GM04504 (cell line): ENCODE measurements at places on chromosomes 3 and 15.
A peak's percentile ranks its signal among the peaks of the same experiment; 100 is the strongest.

DNA sequence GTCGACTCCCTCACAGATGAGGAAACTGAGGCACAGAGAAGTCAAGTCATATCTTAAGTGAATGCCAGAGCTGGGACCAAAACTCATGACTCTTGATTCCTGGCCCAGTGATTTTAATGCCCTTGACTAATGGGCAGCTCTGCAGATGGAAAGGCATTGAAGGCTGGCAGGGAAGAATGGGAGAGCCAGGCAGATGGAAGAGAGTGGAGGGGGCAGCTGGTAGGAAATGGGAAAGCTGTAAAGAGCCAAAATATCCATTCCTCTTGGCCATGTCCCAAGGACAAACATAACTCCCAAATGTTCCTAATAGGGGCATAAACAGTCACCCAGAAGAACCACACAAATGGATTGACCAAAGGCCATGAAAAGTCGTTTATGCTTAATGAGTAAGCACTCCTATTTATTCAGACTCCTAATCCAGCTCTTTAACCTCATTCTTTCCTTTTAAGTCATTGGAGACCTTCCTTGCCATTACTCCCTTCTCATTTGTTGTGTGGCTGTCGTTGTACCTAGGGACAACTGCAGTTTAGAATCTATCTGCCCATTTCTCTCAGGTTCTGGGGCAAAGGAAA is 330.5 kb upstream of the ROPN1 start:
- no peak for DNase-seq

DNA sequence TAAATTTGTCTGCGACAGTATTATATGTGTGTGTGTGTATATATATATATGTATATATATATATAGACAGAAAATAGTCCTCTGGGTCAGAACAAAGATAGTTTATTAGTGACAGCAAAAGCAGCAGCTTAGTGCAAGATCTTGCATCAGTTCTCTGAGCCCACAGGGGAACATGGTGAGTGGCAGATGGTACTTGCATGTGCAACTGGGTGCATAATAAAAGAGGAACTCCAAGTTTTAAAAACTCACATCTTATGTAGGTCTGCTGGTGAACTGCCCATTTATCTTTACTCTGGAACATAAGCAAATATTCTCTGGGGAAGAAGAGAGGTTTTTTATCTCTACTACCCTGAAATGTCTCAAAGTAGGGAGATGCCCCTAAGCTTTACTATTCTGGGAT is 276.4 kb downstream of the POLQ start:
- no peak for DNase-seq

DNA sequence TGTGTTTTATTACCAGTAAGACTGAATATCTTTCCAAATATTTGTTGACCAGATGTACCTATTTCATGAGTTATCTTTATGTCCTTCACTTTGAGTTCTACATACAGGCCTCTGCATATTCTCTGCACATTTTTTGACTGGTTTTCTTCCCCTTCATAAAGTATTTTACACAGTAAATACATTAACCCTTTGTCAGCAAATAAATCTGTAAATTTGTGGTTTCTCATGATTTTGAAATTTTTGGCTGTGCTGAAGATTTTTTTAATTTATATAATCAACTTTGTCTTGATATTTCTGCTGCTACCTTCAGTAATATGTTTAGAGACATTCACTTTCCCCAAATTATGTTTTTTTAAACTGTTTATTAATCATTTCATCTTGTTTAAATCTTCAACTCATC is 50.5 kb downstream of the WNT5A start:
- DNase-seq, result no peak

DNA sequence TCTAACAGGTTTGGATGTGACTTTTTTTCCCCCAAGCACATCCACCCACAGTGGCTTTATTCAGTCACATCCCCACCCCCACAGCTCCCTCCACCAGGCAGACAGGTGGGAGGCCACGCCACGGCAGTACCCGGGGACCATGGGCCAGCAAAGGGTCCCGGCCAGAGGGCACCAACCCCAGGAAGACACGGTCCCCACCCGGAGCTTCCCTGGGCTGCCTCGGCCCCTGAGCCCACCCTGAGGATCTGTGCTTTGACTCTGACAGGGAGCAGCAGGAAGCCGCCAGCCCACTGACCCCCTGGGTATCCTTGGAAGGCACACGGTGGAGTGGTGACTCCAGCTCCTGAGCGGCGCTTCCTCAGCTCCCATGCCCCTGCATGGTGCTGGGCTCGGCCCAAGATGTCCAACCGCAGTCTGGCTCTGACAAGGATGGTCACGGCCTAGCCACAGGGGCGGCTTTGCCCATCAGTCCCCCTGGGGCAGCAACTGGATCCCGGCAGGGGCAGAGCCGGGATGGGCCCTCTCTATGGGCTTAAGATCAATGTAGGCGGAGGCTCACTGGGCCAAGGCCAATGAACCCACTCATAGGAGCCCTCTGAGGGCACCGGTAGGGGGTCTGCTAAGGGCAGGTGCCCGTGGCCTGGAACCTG is 66.2 kb upstream of the TTBK2 start:
- DNase-seq, result no peak

DNA sequence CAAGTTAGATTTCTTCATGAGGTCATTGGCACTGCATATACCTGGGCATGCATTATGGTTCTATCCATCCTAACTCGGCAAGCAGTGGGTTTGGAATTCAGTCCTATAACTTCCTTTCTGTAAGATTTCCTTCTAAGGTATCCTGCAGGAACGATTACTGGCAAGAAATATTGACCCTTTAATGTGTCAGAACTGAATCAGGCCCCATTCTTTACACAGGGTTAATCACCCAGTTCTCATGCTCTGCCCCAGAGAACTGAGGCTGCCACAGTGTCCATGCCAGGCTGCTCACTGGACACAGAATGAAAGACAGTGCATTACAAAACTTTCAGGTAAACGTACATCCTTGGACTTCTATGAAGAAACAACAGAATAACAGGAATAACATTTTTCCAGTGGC is 108.9 kb downstream of the RPL22L1 start:
- no peak for DNase-seq

DNA sequence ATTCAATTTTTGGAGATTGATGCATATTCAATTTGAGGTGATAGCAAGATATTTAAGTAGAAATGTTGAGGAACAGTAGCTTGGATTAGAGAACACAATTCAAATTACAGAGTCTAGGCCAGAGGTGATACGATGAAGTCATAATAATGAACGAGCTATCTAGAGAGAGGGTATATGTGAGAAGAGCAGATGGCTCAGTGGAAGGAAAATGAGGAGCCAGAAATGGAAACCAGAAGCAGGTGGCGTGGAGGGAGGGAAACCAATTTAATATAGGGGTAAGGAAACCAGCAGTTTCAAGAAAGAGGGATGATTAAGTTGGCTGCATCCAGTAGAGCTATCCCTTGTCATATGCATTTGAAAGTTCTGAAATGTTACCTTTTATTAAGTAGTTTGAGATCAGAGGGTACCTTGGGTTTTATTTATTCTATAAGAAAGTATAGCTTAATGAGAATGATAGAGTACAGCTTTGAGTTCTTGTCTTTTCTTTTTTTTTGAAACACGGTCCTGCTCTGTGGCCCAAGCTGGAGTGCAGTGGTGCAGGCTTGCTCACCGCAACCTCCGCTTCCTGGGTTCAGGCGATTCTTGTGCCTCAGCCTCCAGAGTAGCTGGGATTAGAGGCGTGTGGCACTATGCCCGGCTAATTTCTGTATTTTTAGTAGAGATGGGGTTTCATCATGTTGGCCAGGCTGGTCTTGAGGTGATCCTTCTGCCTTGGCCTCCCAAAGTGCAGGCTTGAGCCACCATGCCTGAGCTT is 22.1 kb downstream of the NCK1 start:
- DNase-seq, result no peak

DNA sequence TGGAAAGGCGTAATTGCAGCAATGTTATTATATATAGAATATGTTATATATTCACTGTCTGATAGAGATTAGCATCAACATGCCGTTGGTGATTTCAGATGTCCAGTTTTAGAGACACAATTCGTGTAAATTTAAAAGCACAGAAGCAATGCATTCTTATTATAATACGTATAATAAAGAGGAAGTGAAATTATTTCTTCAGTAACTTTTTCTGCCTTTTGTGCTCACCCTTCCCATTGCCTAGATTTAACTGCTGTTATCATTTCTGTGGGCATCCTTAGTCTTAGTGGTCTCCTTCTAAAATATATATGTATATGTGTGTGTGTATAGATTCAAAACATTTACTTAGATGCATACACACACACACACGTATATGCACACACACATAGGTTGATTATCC is 592.5 kb upstream of the GOLIM4 start:
- no peak for DNase-seq

DNA sequence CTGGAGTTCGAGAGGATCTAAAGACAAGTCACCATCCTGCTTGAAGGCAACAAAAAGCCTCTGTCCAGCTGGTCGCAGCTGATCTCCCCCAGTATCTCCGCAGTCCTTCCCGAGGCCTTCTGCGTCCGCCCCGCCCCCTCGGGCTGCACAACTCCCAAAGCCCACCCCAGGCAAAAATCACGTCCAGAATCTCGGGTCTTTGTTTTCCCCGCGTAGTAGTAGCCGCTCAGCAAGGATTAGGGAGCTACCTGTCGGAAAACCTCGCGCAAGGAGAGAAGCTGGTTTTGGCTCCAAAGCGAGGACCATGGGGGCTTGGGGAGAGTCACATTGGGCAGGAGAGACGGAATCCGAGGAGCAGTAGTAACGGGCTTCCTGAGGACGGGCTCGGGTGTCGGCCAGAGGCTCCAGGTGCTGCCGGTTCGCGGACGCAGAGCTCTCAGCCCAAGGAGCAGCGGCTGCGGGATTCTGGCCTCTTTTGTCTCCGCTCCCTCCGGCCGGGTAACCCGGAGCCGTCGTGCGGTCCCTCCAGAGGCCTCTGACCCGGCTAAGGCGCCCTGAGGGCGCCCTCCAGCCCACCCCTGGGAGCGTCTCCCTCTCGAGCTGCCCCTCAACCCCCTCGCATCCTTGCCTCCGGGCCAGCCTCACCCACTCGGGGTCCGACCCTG is 401 bp downstream of the ZSCAN29 start:
- DNase-seq, result no peak

DNA sequence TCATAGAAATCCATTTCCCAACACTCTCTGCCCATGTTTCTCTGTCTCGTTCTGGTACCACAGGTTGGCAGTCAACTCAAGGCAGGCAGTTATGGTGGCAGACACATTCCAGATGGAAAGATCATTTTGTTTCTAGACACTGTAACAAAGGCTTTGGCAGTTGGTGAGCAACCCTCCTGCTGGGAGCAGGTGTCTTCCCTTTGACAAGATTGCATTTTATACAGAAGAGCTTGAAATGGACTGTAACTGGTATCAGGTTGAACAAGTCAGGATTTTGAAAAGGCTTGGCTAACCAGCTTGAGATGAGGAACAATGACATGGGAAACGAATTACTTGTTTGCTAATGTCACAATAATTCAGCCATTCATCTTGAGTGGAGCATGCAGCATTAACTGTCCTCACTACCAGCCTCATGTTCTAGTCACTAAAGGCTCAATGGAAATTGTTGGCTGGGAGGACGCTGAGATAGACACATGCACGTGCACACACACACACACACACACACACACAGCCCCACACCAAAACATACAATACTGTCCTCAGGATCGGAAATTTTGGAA is 170.0 kb downstream of the SEMA6D start:
- DNase-seq, result no peak

DNA sequence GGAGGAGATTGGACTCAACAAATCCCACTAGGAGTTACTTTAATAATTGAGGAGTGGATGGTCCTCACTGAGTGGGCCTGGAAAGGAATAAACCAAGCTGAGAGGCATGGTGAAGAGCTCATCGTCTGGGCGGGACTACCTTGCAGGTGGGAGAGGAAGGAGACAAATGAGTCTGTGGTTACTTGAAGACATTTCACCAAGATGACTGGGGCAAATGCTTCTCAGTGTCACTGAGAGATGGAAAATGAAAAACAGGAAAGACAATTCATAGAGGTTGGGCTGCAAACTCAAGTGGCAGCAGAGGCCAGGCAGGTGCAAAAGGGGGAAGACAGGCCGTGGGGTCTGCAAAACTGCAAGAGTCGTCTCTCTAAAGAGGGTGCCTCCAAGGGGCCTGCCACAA is 1.5 kb upstream of the ARHGAP31 start:
- no peak for DNase-seq

- DNase-seq, result peak; percentile 31
Measured at GRCh38 chr15:80418892-80419537, 14.8 kb downstream of the ARNT2 start.

GRCh38 chr15:59232476-59232875 is 25.8 kb downstream of the LDHAL6B start:
- DNase-seq, result peak; percentile 66

- DNase-seq, result no peak
Measured at GRCh38 chr3:46449755-46450552, 14.8 kb downstream of the LTF start.

DNA sequence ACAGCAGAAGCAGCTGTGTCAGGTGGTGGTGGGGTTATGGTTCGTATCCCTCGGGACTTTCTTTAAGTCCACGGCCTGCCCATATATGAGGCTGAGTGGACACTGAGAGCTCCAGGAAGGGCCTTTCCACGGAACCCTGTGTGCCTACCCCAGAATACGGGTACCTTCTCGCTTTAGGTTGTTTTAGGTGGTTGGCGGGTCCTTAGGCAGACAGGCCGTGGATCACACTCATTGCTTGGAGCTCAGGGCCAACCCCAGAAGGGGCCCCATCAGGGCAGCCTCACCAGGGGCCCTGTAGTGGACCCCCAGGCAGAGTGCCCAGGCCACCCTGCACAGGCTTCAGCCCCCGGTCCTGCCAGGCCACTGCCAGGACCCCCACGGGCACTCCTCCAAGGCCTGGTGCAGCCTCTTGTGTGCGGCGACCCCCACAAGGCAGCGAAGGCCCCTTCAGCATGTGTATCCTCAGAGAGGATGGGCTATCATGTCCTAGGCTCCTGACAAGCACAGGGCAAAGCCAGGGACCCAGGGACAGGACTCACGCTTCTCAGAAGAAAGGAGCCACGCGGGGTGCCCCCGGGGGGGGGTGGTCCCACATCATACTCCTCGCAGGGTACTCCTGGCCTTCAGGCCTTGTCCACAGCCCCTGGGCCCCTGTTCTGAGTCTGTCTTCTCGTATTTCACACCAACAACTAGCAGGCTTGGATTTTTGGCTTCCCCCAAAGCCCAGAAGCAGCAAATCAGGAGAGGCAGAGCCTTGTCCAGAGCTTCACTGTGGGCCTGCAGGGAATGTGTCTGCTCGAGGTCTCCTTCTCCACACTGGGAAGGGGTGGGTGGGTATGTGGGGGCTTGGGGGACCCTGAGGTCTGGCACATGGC is 93.4 kb downstream of the LRRK1 start:
- no peak for DNase-seq

- DNase-seq, result peak; percentile 67
Measured at GRCh38 chr3:100041328-100041749, 73.0 kb downstream of the FILIP1L start.
